ENCODE measurements at places on chromosomes 7 and 10. TPM values are rescaled to one million over a fixed set of nuclear protein-coding genes. Genes with fewer than 3 reads are reported as not detected.

DNA sequence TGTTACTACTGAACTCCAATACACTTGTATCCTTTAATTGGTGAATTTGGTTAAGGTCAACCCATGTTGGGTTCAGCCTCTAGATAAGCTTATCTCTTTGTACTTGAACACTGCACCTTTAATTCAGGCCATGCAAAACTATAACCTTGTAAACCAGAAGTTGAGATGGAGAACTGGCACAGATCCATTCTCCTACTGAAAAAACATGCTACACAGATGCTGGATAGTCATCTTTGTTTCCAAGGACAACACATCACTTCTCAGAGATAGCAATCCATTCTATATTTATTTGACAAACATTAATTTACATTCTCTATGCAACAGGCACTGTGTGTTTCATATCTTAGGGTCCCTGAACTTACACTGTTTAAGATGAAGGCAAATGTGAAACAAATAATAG is 2.9 kb upstream of the CDK14 start:
- peaks cover 23% of the 10 kb centered on the region for H3K4me1 ChIP-seq
- H3K27me3 ChIP-seq: no peaks in the 10 kb centered on the region
- no peaks in the 10 kb centered on the region for H3K36me3 ChIP-seq
- DNase-seq: no peak
- no peak overlapping the region for H3K4me3 ChIP-seq

The PAPOLB gene
- not detected for total RNA-seq

The MAGI2 gene
- total RNA-seq: 0.93 TPM

GRCh38 chr10:32144817-32145688 is 88.8 kb upstream of the KIF5B start:
- H3K4me1 ChIP-seq: no peaks in the 10 kb centered on the region
- no peaks in the 10 kb centered on the region for H3K27me3 ChIP-seq
- H3K36me3 ChIP-seq: no peaks in the 10 kb centered on the region
- no peak overlapping the region for H3K27ac ChIP-seq
- no peak for DNase-seq

DNA sequence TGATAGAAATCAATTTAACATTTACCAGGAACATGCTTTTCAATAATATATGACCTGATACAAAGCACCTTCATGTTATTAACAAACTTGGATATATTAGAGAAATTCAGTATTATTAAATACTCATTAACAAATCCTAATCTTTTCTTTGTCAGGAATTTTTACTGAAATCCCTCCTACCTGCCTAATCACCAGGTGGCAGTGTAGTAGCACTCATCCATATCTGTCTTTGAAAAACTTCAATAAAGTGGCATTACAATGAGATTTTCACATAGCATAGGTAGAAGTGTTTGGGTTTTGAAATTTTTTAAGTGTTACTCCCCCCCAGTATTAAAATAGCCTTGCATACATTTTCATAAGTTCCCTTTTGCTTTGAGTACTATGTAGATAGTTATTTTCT is 1246.6 kb upstream of the LRRN3 start:
- DNase-seq: no peak
- H3K4me3 ChIP-seq: no peak overlapping the region
- no peaks in the 10 kb centered on the region for H3K27me3 ChIP-seq
- no peak overlapping the region for H3K27ac ChIP-seq
- H3K36me3 ChIP-seq: no peaks in the 10 kb centered on the region

GRCh38 chr7:99665312-99666012 is 14.3 kb downstream of the CYP3A5 start:
- no peak overlapping the region for H3K4me3 ChIP-seq
- no peak overlapping the region for H3K27ac ChIP-seq
- H3K27me3 ChIP-seq: no peaks in the 10 kb centered on the region
- no peaks in the 10 kb centered on the region for H3K36me3 ChIP-seq
- DNase-seq: peak; percentile 19
- H3K4me1 ChIP-seq: no peaks in the 10 kb centered on the region

DNA sequence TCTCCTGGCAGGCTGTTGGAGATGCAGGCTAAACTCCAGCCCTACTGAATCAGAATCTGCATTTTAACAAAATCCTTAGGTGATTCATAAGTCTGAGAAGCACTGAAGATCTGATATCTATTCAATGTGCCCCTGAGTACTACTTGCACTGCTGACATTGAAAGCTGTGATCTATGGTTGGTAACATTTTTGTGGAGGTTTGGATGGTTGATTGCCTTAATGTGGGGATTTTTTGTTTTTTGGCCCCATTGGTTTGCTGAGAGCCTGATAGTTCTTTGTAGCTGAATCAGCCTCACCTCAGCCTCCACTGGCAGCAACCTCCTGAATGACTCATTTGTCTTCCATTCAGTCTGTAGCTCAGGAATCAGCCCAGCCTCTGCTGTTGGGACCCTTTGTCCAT is 14.7 kb upstream of the LRRN3 start:
- H3K36me3 ChIP-seq: no peaks in the 10 kb centered on the region
- no peaks in the 10 kb centered on the region for H3K27me3 ChIP-seq
- DNase-seq: no peak
- H3K4me3 ChIP-seq: no peak overlapping the region

The ST8SIA6 gene
- not detected for total RNA-seq

The TMEM213 gene
- total RNA-seq: not detected

DNA sequence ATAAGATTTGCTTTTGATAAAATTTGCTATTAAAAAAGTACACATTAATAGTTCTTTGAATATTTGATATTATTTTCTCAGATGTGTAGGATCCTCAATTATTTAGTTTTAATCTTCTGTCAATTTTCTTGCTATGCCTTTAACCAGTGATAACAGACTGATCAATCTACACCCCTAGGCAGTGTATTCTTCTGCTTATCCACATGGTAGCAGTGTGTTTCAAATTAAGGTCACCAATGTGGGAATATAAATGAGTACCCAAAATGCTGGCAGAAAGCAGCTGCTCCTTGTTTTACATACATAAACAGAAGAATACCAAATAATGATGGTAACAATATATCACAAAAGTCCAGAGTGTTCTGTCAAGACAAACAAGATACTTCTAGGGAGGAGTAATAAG is 87.0 kb downstream of the SKAP2 start:
- no peaks in the 10 kb centered on the region for H3K27me3 ChIP-seq
- H3K27ac ChIP-seq: no peak overlapping the region
- no peaks in the 10 kb centered on the region for H3K36me3 ChIP-seq
- no peak overlapping the region for H3K4me3 ChIP-seq

DNA sequence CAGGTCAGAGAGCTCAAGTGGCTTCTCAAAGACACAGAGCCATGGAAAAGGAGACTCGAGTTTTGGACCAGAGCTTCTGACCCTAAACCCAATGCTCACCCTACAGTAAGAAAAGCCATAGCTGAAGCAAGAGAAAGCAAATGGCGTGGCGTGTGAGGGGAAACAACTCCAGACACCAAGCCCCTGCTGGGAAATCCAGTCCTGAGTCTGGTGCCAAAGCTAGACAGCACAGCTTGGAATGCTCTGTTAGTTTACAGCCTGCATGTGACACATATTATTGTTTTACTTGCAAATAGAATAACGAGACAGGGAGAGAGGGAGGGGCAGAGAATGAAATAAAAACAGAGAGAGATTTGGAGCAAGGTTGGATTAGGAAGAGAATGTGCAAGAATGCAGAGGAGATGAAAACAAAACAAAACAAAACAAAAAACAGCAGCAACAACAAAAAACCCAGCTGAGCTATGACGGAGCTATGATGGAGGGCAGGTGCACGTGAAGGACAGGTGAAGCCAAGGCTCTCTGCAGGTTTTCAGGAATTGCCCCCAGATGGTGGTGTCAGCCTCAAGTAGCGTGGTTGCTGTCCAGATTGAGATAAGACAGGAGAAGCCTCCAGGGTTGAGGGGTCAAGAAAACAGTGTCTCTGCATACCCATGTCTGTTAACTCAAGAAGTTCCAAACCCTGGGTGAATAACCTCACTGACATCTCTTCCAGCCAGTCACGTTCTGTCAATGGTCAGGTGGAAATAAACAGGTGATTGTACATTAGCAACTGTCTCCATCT is 69.7 kb upstream of the LRRC18 start:
- no peaks in the 10 kb centered on the region for H3K36me3 ChIP-seq
- no peaks in the 10 kb centered on the region for H3K4me1 ChIP-seq
- no peaks in the 10 kb centered on the region for H3K27me3 ChIP-seq
- H3K27ac ChIP-seq: no peak overlapping the region
- DNase-seq: no peak
- H3K4me3 ChIP-seq: no peak overlapping the region

The CFAP46 gene
- 1.5 TPM for total RNA-seq

DNA sequence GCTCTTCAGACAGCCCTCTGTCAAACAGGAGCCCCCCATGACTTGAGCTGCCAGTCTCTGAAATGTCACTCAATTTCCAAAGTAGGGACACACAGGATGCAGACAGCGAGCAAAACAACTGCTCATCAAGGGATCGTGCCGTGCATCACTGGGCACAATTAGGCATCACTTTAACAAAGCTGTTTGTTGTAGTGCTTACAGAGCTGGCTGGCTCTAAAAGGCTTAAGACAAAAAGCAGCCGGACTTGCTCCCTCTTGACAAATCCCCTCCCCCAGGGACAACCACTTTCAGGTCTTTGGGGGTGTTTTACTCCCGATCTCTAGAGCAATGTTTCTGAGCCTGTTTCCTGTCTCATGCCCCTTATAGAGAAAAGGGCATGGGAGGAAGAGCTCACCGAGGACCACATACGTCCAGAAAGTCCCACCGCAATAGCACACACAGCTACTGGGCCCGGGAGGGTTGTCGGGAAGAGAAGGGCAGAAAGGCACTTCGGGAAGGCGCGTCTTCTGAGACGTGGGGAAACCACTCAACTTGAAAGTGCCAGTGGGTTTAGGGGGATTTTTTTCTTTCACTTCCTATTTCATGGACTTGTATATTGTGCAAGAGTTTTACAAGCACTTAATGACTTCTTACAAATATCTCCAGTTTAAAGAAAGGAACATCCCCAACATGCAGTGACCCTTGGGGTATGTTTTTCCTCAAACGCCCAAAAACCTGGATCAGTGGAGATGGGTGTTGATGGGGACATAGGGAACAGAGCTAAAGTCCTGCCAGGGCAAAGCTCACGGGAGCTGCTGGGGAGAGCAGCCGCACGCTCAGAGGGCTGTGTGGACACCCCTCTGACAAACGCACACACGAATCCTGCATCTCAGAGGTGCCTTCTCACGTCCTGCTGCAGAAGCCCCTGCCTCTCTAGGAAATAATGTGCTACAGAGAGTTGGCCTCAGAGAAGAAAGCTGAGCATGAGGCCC is 27.1 kb downstream of the LRRC20 start:
- no peaks in the 10 kb centered on the region for H3K36me3 ChIP-seq
- H3K4me1 ChIP-seq: peaks cover 65% of the 10 kb centered on the region
- H3K4me3 ChIP-seq: peak overlapping the region; percentile 46
- no peaks in the 10 kb centered on the region for H3K27me3 ChIP-seq

GRCh38 chr10:6407034-6407721 is 172.9 kb downstream of the PRKCQ start:
- H3K27ac ChIP-seq: no peak overlapping the region
- no peak for DNase-seq
- H3K4me3 ChIP-seq: no peak overlapping the region
- no peaks in the 10 kb centered on the region for H3K36me3 ChIP-seq
- H3K27me3 ChIP-seq: no peaks in the 10 kb centered on the region

The CCDC146 gene
- 3.9 TPM for total RNA-seq
